Foreskin fibroblast (primary cell): ENCODE measurements at places on chromosomes 2 and 18.

DNA sequence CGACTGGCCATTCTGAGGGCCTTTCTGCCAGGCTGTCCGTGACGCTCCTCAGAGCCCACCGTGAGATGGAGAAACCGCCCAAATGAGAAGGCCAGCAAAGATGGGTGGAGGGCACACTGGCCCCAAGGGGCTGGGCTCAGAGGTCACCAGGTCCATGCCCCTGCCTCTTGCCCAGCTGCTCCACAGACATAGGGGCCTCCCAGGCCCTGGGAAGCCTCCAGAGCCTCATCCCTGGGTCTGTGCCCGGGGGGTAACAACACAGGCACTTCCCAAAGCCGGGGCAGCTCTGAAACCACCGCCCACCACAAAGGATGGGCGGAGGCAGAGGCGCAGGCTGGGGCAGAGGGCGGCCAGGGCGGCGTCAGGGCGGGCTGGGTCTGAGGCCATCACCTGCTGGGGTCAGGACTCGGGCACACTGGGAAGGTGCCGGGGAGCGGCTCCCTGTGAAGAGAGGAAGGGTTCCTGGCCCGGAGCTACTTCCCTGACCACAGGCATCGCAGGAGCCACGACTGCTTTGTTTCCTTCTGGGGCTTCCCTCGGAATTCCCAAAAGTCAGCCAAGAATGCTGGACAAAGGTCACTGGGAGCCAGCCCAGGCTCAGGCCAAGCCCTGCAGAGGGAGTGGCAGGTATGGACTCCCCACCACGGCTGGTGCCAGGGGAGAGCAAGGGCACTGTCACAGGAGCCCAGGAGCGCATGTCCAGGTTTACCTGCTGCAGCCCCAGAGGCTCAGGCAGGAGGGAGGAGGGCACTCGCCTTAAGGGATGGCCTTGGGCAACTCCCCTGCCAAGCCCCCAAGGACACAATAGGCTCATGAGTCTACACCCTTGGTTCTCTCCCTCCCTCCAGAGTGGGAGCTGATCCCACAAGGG lies 9.4 kb downstream of the CYP26B1 start:
- no peak for DNase-seq

- DNase-seq, result no peak
These were observed 4.5 kb downstream of the EMX1 start for GRCh38 chr2:72921853-72922252.

DNA sequence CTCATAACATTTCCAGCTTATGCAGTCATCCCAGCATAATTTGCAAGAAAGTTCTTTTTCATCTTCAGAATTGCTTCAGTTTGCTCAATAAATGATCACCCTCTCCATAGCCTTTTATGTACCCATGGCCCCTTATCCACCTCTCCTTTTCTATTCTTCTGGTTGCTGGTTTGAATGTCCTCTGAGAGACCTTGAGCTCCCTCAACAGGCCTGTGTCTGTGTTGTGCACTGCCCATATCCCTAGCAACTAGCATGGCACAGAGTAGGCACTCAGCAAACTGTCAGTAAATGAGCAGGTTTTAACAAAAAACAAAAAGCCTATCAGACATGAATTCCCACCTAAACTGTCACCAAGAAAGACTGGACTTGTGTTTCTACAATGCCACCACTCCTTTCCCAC lies 160.5 kb downstream of the AKAIN1 start:
- no peak for DNase-seq

- peak; percentile 67 for DNase-seq
These were observed 388.9 kb downstream of the ZEB2 start for GRCh38 chr2:144131042-144131441.

GRCh38 chr2:107721178-107721577 lies 105.5 kb upstream of the RGPD4 start:
- DNase-seq, result no peak
